Activated CD4-positive, alpha-beta T cell treated with anti-CD3 and anti-CD28 coated beads, Interleukin-2, amount 50 U/mL, for 24 hours (primary cell): ENCODE measurements at places on chromosomes 5 and 9.

DNA sequence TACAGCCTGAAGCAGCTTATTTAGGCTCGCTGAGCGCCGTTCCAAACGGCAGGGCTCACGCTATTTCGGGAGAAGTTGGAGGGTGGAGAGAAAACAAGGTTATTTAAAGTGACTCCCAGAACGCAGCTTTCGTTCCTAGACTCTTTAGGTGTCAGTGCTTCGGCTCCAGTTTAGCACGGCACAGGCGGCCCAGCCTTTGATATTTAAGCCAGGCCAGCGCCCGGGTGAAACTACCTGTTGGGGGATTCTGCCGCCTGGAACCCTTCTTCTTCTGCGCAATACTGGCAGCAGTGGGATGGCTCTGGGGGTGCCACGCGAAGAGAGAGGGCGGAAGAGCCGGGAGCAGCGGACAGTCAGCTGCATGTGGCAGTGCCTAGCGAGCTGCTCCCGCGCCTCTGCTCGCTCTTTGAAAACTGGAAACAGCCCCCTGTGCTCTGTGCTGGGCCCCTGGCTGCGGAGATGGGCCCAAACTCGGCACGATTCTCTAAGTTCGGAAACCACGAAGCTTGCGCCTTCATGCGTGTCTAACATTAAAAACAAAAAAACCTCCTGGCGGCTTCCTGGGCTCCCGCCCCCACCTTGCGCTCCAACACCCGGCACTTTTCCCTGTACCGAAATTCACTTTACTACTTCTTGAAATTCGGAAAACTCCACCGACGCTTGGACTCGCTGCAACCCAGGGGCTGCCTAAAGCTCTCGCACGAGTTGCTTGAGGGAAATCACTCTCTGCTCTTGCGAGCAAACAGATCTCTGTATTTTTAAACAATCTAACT, 34.6 kb upstream of the NFIB start:
- no peak for DNase-seq

DNA sequence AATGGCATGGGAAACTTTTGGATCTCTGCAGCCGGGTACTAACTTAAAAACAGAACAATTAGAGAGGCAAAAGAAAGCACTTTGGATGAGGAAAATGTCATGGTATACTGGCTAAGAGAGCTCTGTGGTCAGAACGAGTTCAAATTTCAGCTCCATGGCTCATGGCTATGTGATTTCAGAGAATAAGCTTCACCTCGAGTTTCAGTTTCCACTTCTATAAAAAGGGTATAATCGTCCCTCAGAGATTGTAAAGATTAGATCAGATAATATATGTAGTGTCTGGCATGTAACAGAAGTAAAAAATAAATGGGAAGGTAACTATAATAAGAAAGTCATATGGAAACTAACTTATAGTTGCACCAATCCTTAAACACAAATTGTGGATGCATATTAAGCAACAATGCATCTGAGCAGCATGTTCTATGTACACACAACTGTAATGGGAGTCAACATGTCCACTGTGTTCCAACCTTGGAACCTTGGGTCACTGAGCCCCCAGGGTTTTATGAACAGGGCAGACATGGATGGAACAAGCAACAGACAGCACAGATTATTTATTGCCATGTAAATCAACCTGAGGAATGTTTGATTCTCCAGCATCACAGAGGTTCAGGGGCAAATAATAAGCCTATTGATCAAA, 145.4 kb downstream of the MAPKAP1 start:
- DNase-seq, result no peak

DNA sequence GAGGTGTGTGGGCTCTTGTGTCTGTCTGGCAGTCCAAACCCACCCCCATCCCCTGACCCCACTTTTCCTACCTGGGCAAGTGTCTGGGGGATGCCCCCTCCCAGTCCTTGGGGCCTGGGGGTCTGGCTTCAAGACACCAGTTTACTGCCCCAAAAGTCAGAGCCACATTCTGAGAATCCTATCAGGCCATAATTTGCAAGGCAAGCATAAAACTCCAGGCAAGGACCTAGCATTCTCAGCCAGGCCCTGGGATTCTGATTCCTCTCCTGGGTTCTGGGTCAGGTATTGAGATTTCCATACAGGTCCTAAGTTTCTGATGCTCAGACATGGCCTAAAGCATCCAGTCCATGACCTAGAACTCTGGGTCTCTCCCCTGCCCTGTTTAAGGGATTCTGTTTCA, 33.3 kb downstream of the CXXC5 start:
- no peak for DNase-seq

DNA sequence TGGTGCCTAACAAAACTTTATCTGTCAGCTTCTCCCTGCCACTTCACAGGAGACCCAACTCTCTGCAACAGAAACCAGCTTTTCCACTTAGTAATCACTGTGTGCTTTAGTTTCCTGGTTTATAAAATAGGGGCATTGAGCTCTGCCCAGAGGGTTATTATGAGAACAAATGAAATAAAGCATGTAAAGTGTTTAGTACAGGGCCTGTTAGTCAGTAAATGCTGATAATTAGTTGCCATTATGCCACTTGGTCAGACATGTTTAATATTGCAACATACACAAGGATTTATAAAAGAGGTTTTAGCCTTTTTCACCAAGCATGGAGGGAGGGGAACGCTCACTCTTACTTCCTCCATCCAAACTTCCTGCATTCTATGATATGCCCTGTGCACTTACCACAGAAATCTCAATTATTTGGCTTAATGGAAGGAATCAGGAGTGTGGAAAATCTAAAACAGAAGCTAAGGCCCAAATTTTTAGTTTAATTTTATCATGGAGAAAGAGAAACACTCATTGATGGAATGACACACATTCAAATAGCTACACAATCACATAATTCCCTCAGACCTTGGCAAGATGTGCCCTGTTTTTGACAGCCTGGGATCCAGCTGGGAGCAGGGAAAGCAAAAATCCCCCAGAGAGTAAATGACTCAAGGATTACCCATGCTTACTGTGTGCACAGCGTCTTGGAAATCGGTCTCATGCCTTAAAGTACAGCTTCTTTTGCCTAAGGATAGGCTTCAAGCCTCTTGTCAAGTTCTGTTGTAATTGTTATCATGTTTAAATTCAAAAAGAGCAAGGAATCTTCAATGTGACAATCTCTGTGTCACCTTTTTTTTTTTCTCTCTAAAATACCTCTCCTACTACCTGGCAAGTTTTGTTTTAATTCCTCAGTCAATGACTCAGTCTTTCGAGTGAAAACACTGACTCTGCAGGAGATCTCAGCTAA, 34.0 kb downstream of the ZNF474 start:
- DNase-seq, result no peak

DNA sequence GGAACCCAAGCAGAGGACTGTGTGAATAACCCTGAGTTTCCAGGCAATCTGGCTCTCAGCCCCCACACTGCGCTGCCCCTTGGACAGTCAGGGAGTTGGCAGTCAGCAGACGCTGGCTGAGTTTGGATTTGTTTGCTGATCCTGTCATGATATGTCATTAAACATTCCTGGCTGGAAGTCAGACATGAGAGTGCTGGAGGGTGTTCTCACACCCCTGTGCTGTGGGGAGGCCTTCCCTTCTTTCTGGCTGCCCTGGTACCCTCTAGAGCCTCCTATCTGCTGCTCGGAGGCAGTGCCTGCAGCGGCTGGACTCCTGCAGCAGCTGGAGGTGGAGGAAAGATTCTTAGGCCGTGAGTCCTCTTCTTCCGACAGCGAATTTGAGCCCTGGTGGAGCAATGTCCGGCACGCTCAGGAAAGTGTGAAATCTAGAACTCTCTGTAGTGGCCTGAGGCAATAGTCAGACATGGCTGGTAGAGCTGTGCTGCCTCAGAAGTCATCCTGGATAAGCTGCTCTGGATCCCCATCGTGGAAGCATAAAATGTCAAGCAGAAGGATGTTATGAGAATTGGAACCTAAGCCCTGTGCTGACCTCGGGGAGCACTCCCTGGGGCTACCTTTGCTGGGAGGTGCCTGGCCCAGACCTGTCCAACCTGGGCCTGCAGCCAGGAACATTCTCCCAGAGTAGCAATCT, 72.0 kb downstream of the PDE8B start:
- no peak for DNase-seq

DNA sequence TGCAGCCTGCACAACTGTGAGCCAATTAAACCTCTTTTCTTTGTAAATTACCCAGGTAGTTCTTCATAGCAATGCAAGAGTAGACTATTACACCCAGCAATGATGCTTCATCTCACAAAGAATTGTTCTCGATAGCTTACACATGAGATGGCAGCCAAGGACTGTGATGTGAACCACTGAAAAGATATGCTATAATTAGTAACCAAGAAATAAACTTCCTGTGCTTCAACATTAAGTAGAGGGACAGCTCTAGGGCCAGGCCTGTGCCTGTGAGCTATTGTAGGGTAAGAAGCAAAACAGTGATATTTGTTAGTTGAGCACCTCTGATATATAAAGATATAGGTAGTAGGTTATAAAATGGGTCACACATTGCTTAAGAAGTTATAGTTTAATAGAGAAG, 41.8 kb upstream of the DPYSL3 start:
- DNase-seq, result no peak

DNA sequence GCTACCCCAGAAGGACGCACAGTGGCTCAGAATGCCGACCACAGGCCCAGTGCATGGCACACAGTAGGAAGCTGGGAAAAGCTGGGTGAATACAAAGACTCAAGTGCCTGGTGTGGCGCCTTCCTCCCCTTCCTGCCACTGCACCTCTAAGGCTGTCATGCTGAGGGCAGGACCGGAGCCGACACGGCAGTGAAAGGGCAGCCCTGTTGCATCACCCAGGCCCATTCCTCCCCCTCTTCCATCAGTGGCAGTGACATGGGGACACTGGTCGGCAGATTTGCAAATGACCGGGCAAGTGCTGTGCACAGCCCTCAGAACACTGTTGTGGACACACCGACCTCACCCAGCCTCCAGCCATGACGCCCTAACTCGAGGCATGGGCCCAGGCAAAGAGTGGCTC, 84.0 kb downstream of the STK10 start:
- no peak for DNase-seq

- no peak for DNase-seq
Observed at GRCh38 chr9:104091708-104092107, 2.4 kb upstream of the SMC2 start.

DNA sequence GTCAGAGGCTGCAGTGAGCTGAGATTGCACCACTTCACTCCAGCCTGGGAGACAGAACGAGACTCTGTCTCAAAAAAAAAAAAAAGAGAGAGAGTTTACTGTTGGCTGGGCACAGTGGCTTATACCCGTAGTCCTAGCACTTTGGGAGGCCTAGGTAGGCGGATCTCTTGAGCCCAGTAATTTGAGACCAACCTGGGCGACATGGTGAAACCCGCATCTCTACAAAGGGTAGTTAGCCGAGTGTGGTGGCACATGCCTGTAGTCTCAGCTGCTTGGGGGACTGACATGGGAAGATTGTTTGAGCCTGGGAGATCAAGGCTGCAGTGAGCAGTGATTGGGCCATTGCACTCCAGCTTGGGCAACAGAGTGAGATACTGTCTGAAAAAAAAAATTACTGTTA, 12.6 kb downstream of the HABP4 start:
- no peak for DNase-seq

DNA sequence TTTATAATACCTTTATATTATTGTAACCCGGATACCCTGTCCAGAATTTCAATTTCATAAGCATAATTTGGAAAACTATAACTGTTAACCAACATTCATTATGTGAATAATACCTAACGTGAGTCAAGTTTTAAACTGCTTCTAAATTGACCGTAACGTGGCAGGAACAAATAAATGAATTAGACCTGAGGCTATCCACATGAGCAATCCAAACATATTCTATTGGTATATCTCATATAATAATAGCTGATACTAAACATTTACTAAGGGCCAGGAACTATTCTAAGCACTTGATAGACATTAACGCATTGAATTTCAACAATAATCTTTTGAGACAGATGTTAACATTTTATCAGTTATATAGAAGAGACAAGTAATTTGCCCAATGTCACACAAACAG, 276.4 kb downstream of the MEF2C start:
- no peak for DNase-seq

- DNase-seq, result no peak
Observed at GRCh38 chr5:7606840-7607465, 211.0 kb downstream of the ADCY2 start.

DNA sequence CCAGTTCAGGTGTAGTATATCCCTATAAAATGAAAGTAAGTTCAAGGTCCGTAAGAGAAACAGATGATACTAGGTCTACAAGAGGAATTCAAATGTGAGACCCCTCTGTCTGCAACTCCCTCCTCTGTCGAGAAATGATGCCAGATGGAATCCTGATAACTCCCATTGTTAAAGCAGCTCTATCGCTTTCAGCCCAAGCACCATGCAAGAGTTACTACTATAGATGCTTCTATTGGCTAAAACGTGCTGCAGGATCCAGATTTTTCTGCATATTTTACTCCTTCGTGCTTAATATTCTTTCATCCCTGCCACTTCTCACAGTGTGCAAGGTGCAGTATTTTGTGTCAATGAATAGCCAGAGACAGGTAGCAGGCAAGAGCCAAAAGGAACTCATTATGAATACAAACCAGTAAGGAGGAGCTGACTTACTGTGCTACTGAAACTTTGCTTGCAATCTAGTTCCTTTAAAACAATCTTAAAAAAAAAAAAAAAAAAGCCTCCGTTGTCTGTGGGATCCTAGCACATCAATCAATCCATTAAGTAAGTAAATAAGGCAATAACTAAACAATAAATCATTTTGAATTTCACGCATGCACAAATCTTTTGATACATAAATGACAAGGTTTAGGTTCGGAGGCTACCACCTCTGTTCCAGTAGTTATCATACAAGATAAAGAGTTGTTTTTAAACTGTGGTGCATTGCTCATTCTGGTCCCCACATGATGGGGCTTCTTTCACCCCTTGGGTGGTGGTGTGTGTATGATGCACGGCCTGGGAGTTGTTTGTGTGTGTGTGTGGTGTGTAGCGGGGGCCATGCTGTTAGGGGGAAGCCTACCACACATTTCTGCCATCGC, 151.1 kb upstream of the MPDZ start:
- no peak for DNase-seq

- DNase-seq, result no peak
Observed at GRCh38 chr5:151571270-151572173, 19.6 kb downstream of the FAT2 start.

- no peak for DNase-seq
Observed at GRCh38 chr5:15215056-15215455, 284.9 kb upstream of the FBXL7 start.

DNA sequence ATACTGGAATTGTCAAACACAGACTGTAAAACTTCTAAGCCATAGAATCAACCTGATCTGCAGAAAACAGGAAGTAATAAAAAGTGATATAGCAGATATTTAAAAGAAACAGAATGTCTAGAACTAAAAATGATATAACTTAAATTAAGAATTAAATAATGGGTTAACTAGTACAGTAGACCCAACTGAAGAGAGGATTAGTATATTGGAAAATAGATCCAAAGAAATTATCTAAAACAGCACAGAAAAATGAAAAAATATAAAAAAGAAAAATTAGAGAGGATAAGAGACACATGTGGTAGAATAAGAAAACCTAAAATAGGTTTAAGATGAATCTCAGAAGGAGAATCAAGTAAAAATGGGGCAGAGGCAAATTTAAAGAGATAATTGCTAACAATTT, 219.9 kb downstream of the SEMA6A start:
- no peak for DNase-seq

DNA sequence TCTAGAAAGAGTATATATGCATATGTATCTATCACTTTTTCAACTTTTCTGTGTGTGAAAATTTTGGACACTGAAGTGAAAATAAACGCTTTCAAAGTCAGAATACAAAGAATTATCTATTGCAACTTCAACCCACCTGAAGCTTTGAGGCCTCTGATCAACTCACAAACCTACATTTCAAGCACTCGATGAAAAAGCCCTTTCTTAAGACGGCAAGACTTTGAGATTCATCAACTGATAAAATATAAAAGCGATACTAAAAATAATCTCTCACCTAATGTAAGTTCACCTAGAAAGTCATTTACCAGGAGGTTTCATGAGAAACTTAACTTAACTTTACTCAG, 1.2 kb downstream of the GOLPH3 start:
- no peak for DNase-seq
